DMS53 (cell line): ENCODE measurements at places on chromosomes 7 and 10.

GRCh38 chr10:91185239-91185875 lies 35.1 kb upstream of the PCGF5 start:
- DNase-seq, result no peak

GRCh38 chr10:79184657-79185056 lies 115.9 kb downstream of the ZMIZ1 start:
- no peak for DNase-seq

DNA sequence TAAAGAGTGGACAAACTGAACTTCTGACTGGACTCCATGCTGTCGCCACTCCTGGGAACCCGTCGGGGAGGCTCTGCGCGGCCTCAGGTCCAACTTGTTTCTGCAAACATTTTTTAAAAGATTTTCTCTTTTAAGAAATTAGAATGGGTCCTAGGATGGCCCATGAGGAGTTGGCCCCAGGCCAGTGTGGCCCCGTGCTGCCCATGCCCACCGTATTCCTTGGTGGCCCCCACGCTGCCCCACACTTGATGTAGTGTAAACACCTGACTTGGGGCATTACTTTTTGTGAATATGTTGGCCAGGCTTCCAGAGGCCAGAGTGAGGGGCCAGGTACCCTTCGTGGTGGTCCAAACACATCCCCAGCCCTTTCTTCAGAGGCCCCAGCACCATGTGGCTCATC lies 19.3 kb downstream of the ZNF316 start:
- DNase-seq, result no peak

GRCh38 chr7:80110376-80110775 lies 24.3 kb upstream of the GNAI1 start:
- DNase-seq, result no peak

GRCh38 chr10:49744924-49745605 lies 17.1 kb downstream of the OGDHL start:
- DNase-seq, result no peak

- DNase-seq, result no peak
Measured at GRCh38 chr7:38673795-38674194, 42.6 kb upstream of the AMPH start.

DNA sequence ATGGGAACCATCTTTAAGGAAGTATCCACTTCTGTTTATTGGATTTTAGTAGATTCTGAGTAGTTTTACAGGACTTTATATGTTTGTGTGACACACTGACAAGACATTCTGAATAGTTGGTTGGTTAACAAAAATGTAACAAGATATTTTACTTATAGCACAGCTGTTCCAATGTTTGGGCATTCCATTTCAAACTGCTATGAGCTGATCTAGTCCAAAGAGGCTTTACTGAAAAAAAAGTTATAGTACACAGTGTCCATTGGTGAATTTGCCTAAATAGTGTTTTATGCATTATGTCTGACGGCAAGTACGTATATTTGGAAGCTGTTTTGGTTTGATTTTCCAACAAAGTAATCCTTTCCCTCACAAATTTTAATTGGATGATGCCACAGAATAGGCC lies 99.1 kb downstream of the SAMD9 start:
- DNase-seq, result no peak

DNA sequence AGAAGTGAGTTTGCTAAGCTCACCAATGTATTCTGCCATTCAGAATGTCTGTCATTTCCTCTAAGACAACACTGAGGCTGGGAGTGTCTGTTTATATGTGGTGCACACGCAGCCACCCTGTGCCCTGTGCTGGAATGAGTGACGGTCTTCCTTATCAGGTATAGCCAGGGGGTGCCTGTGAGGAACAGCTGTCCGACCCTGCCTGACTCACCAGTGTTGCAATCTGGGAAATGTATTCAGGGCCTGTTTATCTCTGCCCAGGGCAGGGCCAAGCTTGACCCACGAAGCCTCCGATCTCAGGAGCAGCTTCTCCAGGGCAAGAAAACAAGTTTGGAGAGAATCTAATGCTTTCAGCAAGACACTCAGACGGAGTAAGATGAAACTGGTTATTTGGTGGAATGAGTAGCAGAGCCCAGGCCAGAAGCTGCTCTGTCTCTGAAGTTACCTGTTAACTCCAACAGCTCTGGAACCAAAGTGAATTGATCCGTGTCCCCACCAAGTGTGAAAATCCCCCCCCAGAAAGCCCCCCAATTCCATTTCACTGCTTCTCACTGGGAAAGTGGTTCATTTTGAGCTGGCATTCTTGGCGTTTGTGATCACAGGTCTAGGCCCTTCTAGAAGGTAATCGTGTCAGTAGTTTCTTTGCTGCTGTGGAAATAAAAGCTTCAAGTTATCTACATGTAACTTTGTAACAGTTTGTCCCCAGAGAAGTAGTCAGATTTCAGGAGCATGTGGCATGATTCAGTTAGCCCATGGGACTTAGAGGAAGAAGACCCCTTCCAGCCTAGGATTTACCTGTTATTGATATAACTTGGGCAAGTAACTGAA lies 6.1 kb upstream of the UBE2H start:
- DNase-seq, result peak; percentile 25

GRCh38 chr7:152180587-152180986 lies 155.1 kb downstream of the GALNT11 start:
- peak; percentile 23 for DNase-seq

DNA sequence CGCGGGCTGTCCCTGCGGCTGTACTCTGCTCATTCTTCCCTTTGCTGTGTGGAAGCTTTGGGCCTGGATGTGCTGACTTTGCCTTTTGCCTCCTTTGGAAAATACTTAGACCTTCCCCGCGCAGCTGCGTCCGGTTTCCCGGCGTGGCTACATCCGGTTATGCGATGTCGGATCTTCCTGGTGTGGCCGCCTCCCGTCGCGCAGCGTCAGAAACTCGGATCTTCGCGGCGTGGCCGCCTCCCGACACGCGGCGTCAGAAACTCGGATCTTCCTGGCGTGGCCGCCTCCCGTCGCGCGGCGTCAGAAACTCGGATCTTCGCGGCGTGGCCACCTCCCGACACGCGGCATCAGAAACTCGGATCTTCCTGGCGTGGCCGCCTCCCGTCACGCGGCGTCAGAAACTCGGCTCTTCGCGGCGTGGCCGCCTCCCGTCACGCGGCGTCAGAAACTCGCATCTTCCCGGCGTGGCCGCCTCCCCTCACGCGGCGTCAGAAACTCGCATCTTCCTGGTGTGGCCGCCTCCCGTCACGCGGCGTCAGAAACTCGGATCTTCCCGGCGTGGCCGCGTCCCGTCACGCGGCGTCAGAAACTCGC lies 50.2 kb upstream of the SUN1 start:
- no peak for DNase-seq

GRCh38 chr7:96697822-96698221 lies 11.8 kb downstream of the SEM1 start:
- DNase-seq, result no peak

DNA sequence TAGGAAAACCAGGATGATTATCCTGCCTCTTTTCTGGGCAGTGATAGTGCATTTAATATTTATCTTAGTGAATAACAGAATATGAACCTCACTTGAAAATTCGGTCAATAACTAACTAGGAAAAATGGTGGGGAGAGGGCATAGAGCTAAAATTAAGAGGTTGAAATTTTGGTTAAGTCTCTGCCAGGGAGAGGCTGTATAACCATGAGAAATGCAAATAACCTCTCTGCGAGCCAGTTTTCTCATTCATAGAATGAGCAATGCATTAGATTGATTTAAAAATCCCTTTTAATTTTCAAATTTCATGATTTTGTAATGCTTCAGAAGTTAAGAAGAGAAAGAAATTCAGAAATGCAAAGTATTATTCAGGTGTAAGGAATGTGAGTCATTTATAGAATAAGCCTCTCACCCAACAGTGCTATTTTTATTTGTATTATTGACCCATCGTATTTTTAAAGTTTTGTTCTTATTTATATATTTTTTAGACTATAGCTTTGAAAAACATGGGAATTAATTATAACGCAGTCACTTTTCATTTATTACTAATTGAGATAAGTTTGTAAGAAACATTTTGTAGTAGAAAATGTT lies 104.7 kb downstream of the PHF14 start:
- no peak for DNase-seq

- peak; percentile 66 for DNase-seq
Measured at GRCh38 chr7:50782375-50783208, at the start of gene GRB10. GRB10 (minus strand) TSS chr7:50782896; CDS start chr7:50732322, 50,574 bp downstream.
